Uterine smooth muscle cell (primary cell): ENCODE measurements at places on chromosomes 2 and 18. TPM values are rescaled to one million over a fixed set of nuclear protein-coding genes. Genes with fewer than 3 reads are reported as not detected.

Gene ABCG5
- total RNA-seq = not detected in 2 replicates

Gene AOX1
- total RNA-seq = 56.2 and 86.3 TPM in 2 replicates

Gene NAGK
- total RNA-seq = 53.4 and 55.8 TPM in 2 replicates

Gene POTEI
- not detected in 2 replicates for total RNA-seq

Gene EVX2
- total RNA-seq = under 0.01 and 0.11 TPM in 2 replicates

Gene TYMS
- 18.0 and 49.2 TPM in 2 replicates for total RNA-seq

Gene COQ10B
- total RNA-seq = 52.9 and 54.2 TPM in 2 replicates
